ENCODE measurements at places on chromosomes 2 and 18.

- DNase-seq = no peak
These were observed 14.9 kb downstream of the STAT1 start for GRCh38 chr2:190999058-190999457.

DNA sequence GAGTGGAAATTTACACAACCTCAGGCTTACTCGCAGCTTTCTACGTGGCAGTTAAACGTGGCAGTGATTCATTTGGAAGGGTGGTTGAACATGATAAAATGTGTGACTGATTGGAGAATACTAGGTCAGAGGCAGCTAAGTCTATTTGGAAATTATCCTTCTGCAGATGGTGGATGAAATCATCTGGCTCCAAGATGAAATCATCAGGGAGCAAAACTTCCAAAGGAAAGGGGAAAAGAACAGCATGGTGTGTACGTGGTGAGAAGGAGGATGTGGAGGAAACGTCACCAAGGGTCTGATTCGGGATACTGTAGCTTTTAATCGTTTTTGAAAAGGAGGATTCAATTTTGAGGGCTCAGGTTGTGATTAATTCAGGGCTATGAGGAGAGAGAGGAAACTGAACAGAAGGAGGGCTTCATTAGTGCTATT lies 47.9 kb downstream of the COL3A1 start:
- DNase-seq = no peak

DNA sequence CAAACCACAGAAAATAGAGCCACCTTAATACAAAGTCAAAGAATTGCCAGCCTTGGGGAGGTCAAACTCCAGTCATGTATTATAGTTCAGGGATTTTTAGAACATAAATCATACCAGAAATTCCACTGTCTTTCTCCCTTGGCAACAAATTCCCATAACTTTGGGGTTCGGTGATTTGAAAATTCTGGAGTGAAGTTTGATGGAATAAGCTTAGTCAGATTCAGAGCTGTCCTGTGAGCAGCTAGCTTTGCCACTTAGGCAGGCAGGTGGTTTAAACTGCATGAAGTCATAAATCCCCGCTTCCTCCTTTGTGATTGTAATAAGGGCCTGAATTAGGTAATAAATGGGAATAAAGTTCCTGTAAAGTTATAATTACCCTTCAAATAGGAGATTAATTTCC lies 457.0 kb upstream of the HNMT start:
- no peak for DNase-seq

GRCh38 chr18:77054288-77054605 lies 78.3 kb downstream of the MBP start:
- DNase-seq = no peak

GRCh38 chr2:156841321-156841720 lies 405.1 kb downstream of the GPD2 start:
- no peak for DNase-seq

DNA sequence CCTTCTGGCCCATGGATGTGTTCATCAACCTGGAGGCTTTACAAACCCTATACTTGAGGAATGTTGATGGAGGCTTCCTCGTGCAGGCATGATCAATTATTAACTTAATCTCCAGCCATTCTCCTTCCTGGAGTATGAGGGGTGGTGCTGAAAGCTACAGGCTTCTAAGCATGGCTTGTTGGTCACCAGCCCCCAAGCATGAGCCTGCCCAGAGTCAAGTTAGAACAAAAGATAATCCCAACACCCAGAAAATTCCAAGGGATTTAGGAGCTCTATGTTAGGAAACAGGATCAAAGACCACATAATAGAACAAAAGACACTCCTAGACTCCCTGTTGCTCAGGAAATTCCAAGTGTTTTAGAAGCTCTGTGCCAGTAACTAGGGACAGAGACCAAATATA lies 63.1 kb downstream of the FAM171B start:
- DNase-seq = no peak

GRCh38 chr2:167487728-167488127 lies 599.4 kb downstream of the XIRP2 start:
- no peak for DNase-seq

- no peak for DNase-seq
These were observed 2.5 kb downstream of the ITGB6 start for GRCh38 chr2:160197587-160197986.

GRCh38 chr2:44895061-44895460 lies 46.4 kb upstream of the SIX3 start:
- DNase-seq = no peak

- no peak for DNase-seq
These were observed 146.4 kb downstream of the FTCDNL1 start for GRCh38 chr2:199704358-199705238.
